Bronchial epithelial cell (primary cell): ENCODE measurements at places on chromosomes 7 and 10. TPM values are rescaled to one million over a fixed set of nuclear protein-coding genes. Genes with fewer than 3 reads are reported as not detected.

The AUTS2 gene
- total RNA-seq, result 9.5 and 11.8 TPM in 2 replicates

The SPDYE6 gene
- total RNA-seq, result under 0.01 TPM in 1 of 2 replicates, not detected in the other

The SH2D4B gene
- under 0.01 TPM in 2 replicates for total RNA-seq

The GIMAP5 gene
- total RNA-seq, result not detected in 2 replicates

The ANXA8 gene
- total RNA-seq, result 79.4 and 176 TPM in 2 replicates

The PVRIG gene
- total RNA-seq, result not detected in 2 replicates

The ACHE gene
- 0.13 TPM in 1 of 2 replicates, not detected in the other for total RNA-seq

The ARMC10 gene
- total RNA-seq, result 40.1 and 46.6 TPM in 2 replicates

The GJD4 gene
- not detected in 2 replicates for total RNA-seq

The BRI3 gene
- 53.7 and 64.0 TPM in 2 replicates for total RNA-seq

The FAM237B gene
- total RNA-seq, result not detected in 2 replicates

The NKX6-2 gene
- under 0.01 TPM in 1 of 2 replicates, not detected in the other for total RNA-seq

The MMRN2 gene
- 3.9 and 6.1 TPM in 2 replicates for total RNA-seq

The OGDHL gene
- 0.26 TPM in 1 of 2 replicates, not detected in the other for total RNA-seq

The WNT8B gene
- not detected in 2 replicates for total RNA-seq

The SYT15B gene
- not detected in 2 replicates for total RNA-seq

The AOC1 gene
- under 0.01 and 2.4 TPM in 2 replicates for total RNA-seq

The C10orf120 gene
- not detected in 2 replicates for total RNA-seq

The CHST12 gene
- total RNA-seq, result 0.51 and 0.79 TPM in 2 replicates

The NKX1-2 gene
- 0.51 and 2.1 TPM in 2 replicates for total RNA-seq

The ITPRIP gene
- 12.9 and 30.7 TPM in 2 replicates for total RNA-seq

The ZNF212 gene
- 5.8 and 6.1 TPM in 2 replicates for total RNA-seq

The TMEM72 gene
- not detected in 2 replicates for total RNA-seq

The MYOF gene
- 108 and 133 TPM in 2 replicates for total RNA-seq

The CYREN gene
- 51.9 and 68.0 TPM in 2 replicates for total RNA-seq

The CTAGE15 gene
- total RNA-seq, result 1.4 TPM in 1 of 2 replicates, not detected in the other

The TAF3 gene
- 1.3 and 1.4 TPM in 2 replicates for total RNA-seq

The GPR15LG gene
- total RNA-seq, result 0.53 and 2.6 TPM in 2 replicates
